ENCODE measurements at places on chromosomes 6 and 20. TPM values are rescaled to one million over a fixed set of nuclear protein-coding genes. Genes with fewer than 3 reads are reported as not detected.
A peak's percentile ranks its signal among the peaks of the same experiment; 100 is the strongest.

The TFAP2D gene
- polyA plus RNA-seq: not detected

The NRSN1 gene
- 0.02 TPM for polyA plus RNA-seq

The PSORS1C2 gene
- polyA plus RNA-seq: not detected

The POFUT1 gene
- polyA plus RNA-seq: 40.5 TPM

The ZBTB24 gene
- polyA plus RNA-seq: 2.1 TPM

The HDAC2 gene
- polyA plus RNA-seq: 90.4 TPM

The AURKA gene
- 27.6 TPM for polyA plus RNA-seq

The LY86 gene
- polyA plus RNA-seq: not detected

- no peak overlapping the region for H3K27ac ChIP-seq
- H3K27me3 ChIP-seq: no peaks in the 10 kb centered on the region
- no peak overlapping the region for H3K4me3 ChIP-seq
- H3K4me1 ChIP-seq: peaks cover 14% of the 10 kb centered on the region
- DNase-seq: no peak
Measured at GRCh38 chr6:111777357-111777756, 95.9 kb downstream of the FYN start.

DNA sequence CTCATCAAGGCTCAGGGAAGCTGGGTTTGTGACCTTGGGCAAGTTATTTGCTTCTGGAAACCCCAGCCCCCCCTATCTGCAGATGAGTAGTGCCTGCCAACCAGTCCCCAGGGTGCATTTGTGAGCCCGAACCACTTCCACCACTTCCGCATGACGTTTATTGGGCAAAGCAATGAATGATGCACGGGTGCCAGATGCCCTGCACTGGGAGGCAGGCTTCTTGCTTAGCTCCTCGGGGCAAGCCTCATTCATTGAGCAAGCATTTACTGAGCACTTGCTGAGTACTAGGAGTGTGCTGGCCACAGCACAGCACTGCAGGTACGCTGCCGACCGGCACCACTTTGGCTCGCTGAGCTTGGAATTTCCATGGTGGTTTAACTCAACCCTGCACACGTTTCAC lies 60.2 kb downstream of the GNAS-AS1 start:
- H3K4me3 ChIP-seq: no peak overlapping the region
- no peaks in the 10 kb centered on the region for H3K4me1 ChIP-seq
- H3K36me3 ChIP-seq: no peaks in the 10 kb centered on the region
- peaks cover 13% of the 10 kb centered on the region for H3K27me3 ChIP-seq

DNA sequence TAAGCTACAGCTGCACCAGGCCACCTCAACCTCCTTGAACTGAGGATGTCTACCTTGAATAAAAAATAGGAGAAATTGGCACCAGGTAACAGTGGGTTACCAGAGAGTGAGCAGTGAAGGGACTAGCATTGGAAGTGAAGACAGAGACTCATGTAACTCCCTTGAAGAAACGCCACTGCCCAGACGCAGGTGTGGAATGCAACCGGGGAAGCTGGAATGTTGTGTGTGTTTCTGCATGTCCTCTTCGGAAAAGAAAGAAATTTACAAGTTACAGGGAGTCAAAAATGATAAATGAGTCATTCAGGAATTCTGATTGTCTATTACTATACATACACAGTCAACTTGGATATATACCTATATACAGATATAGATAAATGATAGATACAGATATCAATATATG lies 514.7 kb upstream of the AGPAT4 start:
- H3K36me3 ChIP-seq: no peaks in the 10 kb centered on the region
- H3K4me3 ChIP-seq: no peak overlapping the region
- no peaks in the 10 kb centered on the region for H3K4me1 ChIP-seq
- H3K27ac ChIP-seq: no peak overlapping the region

- H3K27me3 ChIP-seq: no peaks in the 10 kb centered on the region
- no peak overlapping the region for H3K4me3 ChIP-seq
- DNase-seq: no peak
- no peaks in the 10 kb centered on the region for H3K36me3 ChIP-seq
Measured at GRCh38 chr6:144234935-144235334, 50.2 kb upstream of the UTRN start.

DNA sequence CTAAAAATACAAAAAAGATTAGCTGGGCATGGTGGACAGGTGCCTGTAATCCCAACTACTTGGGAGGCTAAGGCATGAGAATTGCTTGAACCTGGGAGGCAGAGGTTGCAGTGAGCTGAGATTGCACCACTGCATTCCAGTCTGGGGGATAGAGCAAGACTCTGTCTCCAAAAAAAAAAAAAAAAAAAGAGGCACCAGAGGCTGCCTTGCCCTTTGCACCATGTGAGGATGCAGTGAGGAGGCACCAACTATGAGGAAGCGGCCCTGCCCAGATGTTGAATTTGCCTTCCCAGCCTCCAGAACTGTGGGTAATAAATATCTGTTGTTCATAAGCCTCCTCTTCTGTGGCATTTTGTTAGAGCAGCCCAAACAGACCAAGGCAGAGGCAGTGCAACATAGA lies 54.4 kb downstream of the ALDH5A1 start:
- H3K27me3 ChIP-seq: no peaks in the 10 kb centered on the region

GRCh38 chr6:2935566-2936291 lies 32.6 kb upstream of the SERPINB9 start:
- no peaks in the 10 kb centered on the region for H3K27me3 ChIP-seq
- no peak overlapping the region for H3K27ac ChIP-seq
- no peaks in the 10 kb centered on the region for H3K36me3 ChIP-seq
- no peaks in the 10 kb centered on the region for H3K4me1 ChIP-seq
- H3K4me3 ChIP-seq: no peak overlapping the region

- no peak overlapping the region for H3K27ac ChIP-seq
- no peaks in the 10 kb centered on the region for H3K27me3 ChIP-seq
- DNase-seq: no peak
- H3K36me3 ChIP-seq: no peaks in the 10 kb centered on the region
- peaks cover 9% of the 10 kb centered on the region for H3K4me1 ChIP-seq
Measured at GRCh38 chr6:146855889-146856288, 257.1 kb downstream of the ADGB start.

- no peaks in the 10 kb centered on the region for H3K4me1 ChIP-seq
- H3K36me3 ChIP-seq: no peaks in the 10 kb centered on the region
- no peak overlapping the region for H3K27ac ChIP-seq
- no peak for DNase-seq
Measured at GRCh38 chr6:23301556-23301955, 732.2 kb downstream of the HDGFL1 start.

GRCh38 chr20:4912380-4913142 lies 88.7 kb downstream of the SLC23A2 start:
- no peaks in the 10 kb centered on the region for H3K4me1 ChIP-seq
- H3K4me3 ChIP-seq: no peak overlapping the region
- no peaks in the 10 kb centered on the region for H3K27me3 ChIP-seq
- no peak overlapping the region for H3K27ac ChIP-seq
- no peak for DNase-seq

GRCh38 chr20:54088430-54088829 lies 18.0 kb upstream of the BCAS1 start:
- H3K27ac ChIP-seq: no peak overlapping the region
- H3K27me3 ChIP-seq: no peaks in the 10 kb centered on the region

DNA sequence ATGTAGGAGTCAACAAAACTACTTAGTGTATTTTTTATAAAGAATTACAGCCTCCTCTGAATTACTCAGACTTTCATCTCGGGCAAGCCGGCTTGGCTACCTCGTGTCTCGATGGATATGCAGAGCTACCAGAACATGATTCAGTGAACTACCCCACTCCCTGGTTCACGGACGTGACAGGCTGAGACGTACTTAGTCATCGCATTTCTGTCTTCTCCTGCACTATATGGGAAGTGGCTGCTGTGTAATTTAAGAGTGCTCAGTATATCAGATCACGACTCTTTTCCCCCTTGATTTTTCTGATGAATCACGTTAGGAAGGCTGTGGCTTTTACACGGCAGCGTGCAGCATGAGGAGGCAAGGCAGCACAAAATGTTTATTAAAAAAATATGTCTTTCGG lies 302.7 kb upstream of the ZFP64 start:
- peak overlapping the region; percentile 75 for H3K27ac ChIP-seq
- no peak overlapping the region for H3K4me3 ChIP-seq
- H3K36me3 ChIP-seq: no peaks in the 10 kb centered on the region
- H3K4me1 ChIP-seq: peaks cover 7% of the 10 kb centered on the region

- no peaks in the 10 kb centered on the region for H3K27me3 ChIP-seq
- no peaks in the 10 kb centered on the region for H3K4me1 ChIP-seq
- H3K4me3 ChIP-seq: no peak overlapping the region
- H3K36me3 ChIP-seq: no peaks in the 10 kb centered on the region
Measured at GRCh38 chr6:160128879-160129516, 7.4 kb downstream of the SLC22A1 start.

GRCh38 chr6:88705601-88706000 lies 257.8 kb downstream of the RNGTT start:
- H3K4me1 ChIP-seq: no peaks in the 10 kb centered on the region
- DNase-seq: no peak
- no peak overlapping the region for H3K4me3 ChIP-seq
- no peaks in the 10 kb centered on the region for H3K36me3 ChIP-seq
- no peaks in the 10 kb centered on the region for H3K27me3 ChIP-seq
- no peak overlapping the region for H3K27ac ChIP-seq

DNA sequence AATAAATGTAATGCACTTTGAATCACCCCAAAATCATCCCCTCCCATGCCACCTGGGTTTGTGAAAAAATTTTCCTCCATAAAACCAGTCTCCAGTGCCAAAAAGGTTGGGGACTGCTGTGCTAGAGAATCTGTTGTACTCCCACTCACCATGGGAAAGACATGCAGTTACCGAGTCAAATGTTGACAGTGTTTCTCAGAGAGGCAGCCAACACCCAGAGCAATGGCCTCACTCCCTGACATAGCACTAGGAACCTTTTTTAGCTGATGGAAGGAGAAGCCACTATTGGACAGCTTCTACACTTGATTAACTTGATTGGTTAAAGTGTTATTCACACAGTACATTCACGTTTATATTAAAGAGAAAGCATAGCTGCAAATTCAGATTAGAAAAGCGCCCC lies 59.8 kb upstream of the MANEA start:
- DNase-seq: no peak
- H3K36me3 ChIP-seq: no peaks in the 10 kb centered on the region
- no peak overlapping the region for H3K4me3 ChIP-seq
- H3K27ac ChIP-seq: no peak overlapping the region
- no peaks in the 10 kb centered on the region for H3K4me1 ChIP-seq

DNA sequence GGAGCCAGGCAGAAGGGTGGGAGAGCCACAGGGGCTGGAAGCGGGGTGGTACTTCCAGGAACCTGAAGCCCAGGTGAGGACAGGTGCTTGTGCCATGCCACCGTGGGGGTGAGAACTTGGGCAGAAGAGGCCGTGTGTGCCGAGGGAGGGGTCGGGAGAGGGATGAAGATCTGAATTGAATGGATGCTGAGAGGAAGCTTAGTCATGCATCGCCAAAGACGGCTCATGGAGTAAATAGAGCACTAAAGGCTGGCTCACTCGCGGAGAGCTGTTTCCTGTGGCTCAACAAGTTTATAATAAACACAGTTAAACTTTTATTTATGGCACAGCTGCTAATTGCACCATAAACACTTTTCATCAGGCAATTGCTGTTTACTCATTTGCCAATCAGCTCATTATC lies 21.7 kb upstream of the MYT1 start:
- H3K36me3 ChIP-seq: no peaks in the 10 kb centered on the region
- H3K4me3 ChIP-seq: no peak overlapping the region
- DNase-seq: peak; percentile 8
- H3K27me3 ChIP-seq: no peaks in the 10 kb centered on the region

DNA sequence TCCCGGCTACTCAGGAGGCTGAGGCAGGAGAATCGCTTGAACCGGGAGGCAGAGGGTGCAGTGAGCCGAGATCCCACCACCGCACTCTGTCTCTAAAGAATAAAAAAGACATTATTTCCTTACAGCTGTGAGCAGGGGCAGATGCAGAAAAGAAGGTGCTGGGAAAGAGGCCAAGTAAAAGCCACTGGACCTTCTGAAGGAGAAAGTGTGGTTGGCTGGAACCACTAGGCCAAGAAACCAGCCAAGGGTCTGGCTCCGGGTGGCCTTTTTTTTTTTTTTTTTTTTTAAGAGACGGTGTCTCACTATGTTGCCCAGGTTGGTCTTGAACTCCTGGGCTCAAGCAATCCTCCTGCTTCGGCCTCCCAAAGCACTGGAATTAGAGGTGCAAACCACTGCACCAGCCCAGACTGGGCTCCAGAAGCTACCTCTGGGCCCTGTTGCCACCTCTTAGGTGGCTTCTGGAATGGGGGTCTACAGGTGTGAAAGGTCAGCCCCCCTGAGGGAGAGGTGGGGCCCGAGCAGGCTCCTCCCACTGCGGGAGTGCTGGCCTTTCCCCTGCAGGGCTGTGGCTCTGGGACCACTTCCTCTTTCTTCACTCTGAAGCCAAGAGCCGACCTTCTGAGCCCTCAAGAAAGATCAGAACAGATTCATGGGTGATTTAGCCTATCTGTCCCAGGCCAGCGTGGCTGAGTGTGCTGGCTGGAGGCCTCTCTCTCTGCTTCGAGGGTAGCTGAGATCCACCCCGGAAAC lies at the start of gene FGD2:
TSS of gene FGD2 (plus strand) at position 595 of the 750 bp plus-strand sequence. CDS start 163 bp downstream, outside the sequence.
- no peak within 1 kb of the TSS for H3K4me3 ChIP-seq
- no peak within 1 kb of the TSS for H3K27ac ChIP-seq
- H3K27me3 ChIP-seq: no peaks in the 10 kb centered on the region

GRCh38 chr20:47677635-47678453 lies 107.4 kb downstream of the SULF2 start:
- H3K36me3 ChIP-seq: no peaks in the 10 kb centered on the region
- no peaks in the 10 kb centered on the region for H3K27me3 ChIP-seq
- DNase-seq: peak; percentile 83
- H3K4me3 ChIP-seq: no peak overlapping the region
- H3K27ac ChIP-seq: no peak overlapping the region

DNA sequence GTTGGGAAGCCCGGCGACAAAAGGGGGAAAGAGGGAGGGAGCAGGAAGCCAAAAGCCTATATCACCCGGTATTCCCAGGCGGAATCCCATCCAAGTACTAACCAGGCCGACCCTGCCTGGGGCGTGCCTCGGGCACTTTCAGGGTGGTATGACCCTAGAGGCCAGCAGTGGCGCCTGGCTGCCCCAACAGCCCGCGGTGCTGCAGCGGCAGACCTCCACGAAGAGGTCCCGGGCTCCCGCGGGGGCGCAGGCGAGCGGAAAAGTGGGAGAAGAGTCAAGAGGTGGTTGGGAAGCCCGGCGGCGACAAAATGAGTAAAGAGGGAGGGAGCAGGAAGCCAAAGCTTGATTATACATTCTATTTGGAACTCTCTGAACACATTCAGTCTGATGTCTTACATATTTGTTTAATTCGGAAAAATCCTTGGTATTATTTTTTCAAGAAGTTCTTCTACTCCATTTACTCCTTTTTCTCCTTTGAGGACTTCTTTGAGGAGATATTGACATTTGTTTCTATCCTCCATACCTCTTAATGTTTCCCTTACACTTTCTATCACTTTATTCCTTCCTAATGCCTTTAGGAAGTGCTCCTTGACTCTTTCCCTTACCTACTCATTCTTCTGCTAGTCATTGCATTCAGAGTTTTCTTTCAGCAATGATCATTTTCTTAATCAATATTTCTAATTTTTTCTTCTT lies 11.5 kb downstream of the TREML4 start:
- no peaks in the 10 kb centered on the region for H3K4me1 ChIP-seq
- DNase-seq: no peak
- peaks cover 10% of the 10 kb centered on the region for H3K27me3 ChIP-seq
- no peak overlapping the region for H3K27ac ChIP-seq

GRCh38 chr6:22530506-22530905 lies 38.9 kb upstream of the HDGFL1 start:
- no peak overlapping the region for H3K4me3 ChIP-seq
- no peaks in the 10 kb centered on the region for H3K36me3 ChIP-seq
- no peaks in the 10 kb centered on the region for H3K27me3 ChIP-seq
- no peak for DNase-seq
- H3K27ac ChIP-seq: no peak overlapping the region

- H3K27me3 ChIP-seq: no peaks in the 10 kb centered on the region
- H3K27ac ChIP-seq: no peak overlapping the region
- no peaks in the 10 kb centered on the region for H3K36me3 ChIP-seq
- H3K4me3 ChIP-seq: no peak overlapping the region
Measured at GRCh38 chr20:14055127-14055742, 59.9 kb downstream of the MACROD2 start.

- H3K36me3 ChIP-seq: no peaks in the 10 kb centered on the region
- no peak overlapping the region for H3K4me3 ChIP-seq
- no peaks in the 10 kb centered on the region for H3K4me1 ChIP-seq
- H3K27me3 ChIP-seq: peaks cover 8% of the 10 kb centered on the region
Measured at GRCh38 chr20:45576995-45577394, 2.1 kb downstream of the WFDC8 start.
